Stomach (tissue), 19 donors: ENCODE measurements at places on chromosomes 5 and 9.

- DNase-seq: no peak
Measured at GRCh38 chr9:93226819-93227218, 42.9 kb downstream of the WNK2 start.

DNA sequence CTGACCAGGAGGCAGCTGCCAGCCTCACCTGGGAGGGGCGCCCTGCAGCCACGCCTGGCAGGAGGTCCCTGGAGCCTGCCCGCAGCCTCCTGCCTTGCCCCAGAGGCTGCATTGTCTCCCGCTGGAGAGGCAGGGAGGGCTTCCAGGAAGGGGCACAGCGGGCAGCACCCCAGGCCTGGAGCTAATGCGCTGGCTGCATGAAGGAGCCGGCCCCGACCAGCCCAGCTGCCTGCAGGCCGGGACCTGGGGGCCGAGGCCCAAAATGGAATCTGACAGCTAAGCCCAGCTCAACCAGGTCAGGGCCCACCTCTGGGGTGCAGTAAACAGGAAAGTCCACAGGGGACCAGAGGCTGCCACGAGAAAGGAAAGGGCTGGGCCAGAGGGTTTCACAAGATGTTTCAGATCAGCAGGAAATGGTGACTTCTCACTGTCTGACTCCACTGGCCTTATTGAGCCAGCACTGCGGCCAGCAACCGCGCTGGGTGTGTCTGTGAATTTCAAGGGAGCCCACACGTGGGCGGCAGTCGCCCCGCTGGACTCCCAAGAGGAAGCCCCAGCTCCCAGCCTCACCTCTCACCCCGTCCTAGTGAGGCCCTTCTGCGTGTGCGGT lies 18.6 kb upstream of the NOTCH1 start:
- DNase-seq: peak; percentile 40

- no peak for DNase-seq
Measured at GRCh38 chr5:5069851-5070250, 70.3 kb upstream of the ADAMTS16 start.

GRCh38 chr5:8825139-8825757 lies 720.6 kb downstream of the SEMA5A start:
- no peak for DNase-seq

DNA sequence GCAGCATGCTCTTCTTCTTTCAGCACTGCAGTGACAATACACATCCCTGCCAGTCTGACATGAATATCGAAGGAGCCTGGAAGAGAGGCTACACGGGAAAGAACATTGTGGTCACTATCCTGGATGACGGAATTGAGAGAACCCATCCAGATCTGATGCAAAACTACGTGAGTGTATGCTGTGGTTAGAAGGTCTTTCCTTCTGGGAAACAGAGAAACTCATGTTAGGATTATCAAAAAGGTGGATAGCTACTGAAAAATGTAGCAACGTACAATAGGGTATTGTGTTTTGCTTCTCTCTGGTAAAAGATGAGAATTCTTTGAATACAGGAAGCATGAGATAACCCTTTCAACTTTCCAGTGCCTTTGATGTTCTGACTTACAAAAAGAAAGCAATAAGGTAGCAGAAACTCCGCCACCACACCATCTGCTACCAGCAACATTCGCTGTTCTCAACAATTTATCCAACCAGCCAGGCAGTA lies 133.3 kb downstream of the PCSK5 start:
- DNase-seq: no peak

DNA sequence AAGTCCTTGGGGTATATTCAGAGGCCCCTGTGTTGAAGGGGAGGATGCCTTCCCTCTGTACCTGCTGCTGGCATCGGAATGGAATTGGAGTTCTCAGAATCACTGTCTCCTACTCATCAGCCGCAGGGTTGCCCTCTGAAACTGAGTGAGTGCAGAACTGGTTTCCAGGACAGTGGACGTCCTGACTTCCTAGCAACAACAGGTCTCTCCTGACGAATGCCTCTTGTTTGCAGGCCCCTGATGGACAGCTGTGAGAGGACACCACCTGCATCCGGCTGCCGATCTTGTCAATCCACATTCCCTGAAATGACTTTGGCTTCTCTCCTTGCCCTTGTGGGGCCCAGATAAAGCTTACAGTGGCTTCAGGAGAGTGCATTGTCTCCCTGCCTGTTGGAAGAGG lies 274.5 kb downstream of the NSG2 start:
- no peak for DNase-seq
